Fibroblast of lung (primary cell): ENCODE measurements at places on chromosomes 2 and 18. TPM values are rescaled to one million over a fixed set of nuclear protein-coding genes. Genes with fewer than 3 reads are reported as not detected.

EGR4 gene
- total RNA-seq, result under 0.01 TPM in 1 of 2 replicates, not detected in the other

GALNT3 gene
- total RNA-seq, result 0.26 and 0.66 TPM in 2 replicates

RAB27B gene
- total RNA-seq, result 0.77 and 0.99 TPM in 2 replicates

ERICH2 gene
- total RNA-seq, result 3.1 and 4.1 TPM in 2 replicates

G6PC2 gene
- not detected in 2 replicates for total RNA-seq

SERPINB3 gene
- not detected in 2 replicates for total RNA-seq

REG1B gene
- not detected in 2 replicates for total RNA-seq

OLA1 gene
- total RNA-seq, result 70.4 and 74.3 TPM in 2 replicates

ANKAR gene
- 10.5 and 11.7 TPM in 2 replicates for total RNA-seq

OTOS gene
- not detected in 2 replicates for total RNA-seq

SCN1A gene
- under 0.01 and 0.50 TPM in 2 replicates for total RNA-seq

LOXHD1 gene
- total RNA-seq, result not detected in 2 replicates
